ENCODE measurements at places on chromosomes 16 and 17.
A peak's percentile ranks its signal among the peaks of the same experiment; 100 is the strongest.

DNA sequence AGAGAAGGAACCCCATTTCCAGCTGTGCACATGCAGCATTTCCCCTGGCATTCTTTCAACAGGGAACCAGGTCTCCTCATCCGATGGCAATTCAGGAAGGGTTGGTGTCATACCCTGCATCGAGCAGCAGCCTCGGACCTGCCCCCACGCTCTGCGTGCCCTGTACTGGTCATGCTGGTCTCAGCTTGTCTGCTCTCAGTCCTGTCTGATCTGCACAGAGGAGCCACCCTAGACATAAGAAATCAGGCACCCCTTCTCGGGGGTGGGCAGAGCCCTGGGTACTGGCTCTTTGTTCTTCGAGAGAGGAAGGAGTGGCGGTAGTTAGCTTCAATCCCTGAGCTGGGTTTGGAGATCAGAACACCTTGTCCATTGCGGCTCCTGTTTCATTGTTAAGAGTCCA is 162.0 kb upstream of the RPH3AL start:
- no peak for DNase-seq

DNA sequence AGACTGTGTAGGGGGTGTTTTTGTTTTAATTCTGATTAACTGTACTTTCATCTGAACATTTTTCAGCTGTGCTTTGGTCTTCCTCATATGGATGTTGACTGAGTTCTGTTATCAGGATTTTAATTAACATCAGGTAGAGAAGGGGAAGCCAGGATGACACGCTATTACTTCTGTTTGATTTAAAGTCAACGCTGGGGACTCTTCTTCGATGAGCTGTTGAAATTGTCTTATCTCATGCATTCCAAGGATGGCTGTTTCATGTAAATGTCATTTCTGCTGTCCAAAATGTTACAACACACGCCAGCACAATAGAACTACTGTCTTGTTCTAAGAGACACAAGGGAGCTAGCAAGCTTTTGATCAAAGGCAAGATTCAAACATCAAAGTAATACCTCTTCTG is 263.3 kb upstream of the CDH5 start:
- no peak for DNase-seq

GRCh38 chr17:19664136-19664820 is 15.7 kb downstream of the ALDH3A2 start:
- peak; percentile 50 for DNase-seq

GRCh38 chr16:4692460-4693295 is 684 bp upstream of the NUDT16L1 start:
- DNase-seq = no peak

- no peak for DNase-seq
Measured at GRCh38 chr17:27974531-27975145, 67.8 kb upstream of the NLK start.

DNA sequence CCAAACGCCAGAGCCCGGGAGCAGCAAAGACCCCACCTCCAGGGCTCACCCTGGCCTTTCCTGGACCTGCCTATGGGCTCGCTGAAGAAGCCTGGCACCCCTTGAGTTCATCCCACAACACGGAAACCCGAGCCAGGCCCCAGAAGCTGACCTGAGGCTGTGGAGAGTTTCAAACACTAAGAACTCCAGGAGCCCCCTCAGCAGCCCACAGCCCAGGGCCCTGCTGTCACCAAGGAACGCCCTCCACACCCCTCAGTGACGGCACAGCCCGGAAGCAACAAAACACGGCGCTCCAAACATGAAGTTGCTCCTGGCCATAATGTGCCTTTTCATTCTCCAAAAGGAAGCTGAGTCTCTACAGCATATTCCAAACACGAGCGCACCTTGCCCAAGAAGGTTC is 9.2 kb downstream of the SLC38A10 start:
- DNase-seq = no peak

GRCh38 chr17:6639586-6640535 is 650 bp downstream of the KIAA0753 start:
- peak; percentile 50 for DNase-seq

DNA sequence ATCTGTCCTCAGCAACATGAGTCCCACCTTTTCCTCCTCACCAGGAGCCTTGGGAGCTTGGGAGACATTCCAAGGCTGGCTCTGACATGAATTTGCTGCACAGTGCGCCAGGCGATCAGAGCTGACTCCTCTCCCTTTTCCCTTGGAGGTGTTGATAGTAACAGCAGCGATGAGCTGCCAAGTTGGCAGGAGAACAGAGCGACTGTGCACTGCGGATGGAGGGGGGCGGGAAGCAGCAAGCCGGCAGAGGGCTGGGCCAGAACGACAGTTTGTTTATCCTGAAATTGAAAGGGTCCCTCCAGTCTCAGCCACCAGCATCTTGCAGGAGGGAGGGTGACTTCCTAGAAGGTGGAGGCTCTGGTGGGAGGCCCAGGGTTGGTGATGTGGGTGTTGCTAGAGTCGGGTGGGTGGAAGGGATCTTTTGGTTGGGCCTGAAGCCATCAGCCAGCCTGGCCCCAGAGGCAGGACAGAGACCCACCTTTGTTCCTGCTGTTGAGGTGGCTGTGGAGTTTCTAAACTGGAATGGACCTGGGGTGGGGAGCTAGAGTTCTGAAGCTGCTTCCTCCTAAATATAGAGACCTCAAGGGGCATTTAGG is 22.5 kb upstream of the DYNLL2 start:
- peak; percentile 69 for DNase-seq

GRCh38 chr17:3773511-3773910 is 27.5 kb downstream of the ITGAE start:
- no peak for DNase-seq

- no peak for DNase-seq
Measured at GRCh38 chr17:58615768-58616659, 75.8 kb downstream of the TEX14 start.

DNA sequence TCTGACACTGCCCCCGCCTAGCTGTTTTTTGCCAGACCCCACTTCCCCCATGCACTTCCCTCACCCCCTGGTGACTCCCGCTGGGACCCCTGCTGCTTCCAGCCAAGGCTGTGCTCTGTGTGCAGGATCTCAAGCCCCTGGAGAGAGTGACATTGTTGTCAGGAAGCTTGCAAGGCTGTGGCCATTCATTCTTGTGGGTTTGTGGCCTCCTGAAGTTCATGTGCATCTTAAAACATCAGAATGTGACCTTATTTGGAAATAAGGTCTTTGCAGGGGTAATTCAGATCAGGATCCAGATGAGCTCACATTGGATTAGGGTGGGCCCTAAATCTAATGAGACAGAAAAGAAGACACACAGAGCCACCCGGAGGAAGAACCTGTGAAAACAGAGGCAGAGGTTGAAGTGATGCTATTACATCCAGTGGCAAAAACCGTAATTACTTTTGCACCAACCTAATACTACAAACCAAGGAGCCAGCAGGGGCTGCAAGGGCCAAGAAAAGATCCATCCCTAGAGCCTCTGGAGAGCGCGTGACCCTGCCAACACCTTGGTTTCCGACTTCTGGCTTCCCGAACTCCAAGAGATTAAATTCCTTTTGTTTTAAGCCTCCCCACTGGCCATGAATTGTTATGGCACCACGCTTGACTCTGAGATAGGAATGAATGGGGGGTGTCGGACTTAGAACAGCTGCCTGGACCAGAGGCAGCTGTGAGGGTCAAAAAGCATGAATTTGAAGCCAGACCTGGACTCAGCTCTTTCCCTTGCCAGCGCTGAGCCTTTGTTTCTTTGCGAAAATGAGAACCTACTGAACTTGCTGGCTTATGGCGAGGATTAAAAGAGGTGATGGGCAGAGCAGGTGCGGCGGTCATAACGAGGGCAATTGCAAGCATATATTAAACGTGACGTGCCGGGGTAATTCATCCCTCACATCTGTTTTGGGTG is 75.5 kb downstream of the BMERB1 start:
- DNase-seq = no peak

- DNase-seq = peak; percentile 55
Measured at GRCh38 chr16:88454523-88454947, 1.5 kb downstream of the ZFPM1 start.

DNA sequence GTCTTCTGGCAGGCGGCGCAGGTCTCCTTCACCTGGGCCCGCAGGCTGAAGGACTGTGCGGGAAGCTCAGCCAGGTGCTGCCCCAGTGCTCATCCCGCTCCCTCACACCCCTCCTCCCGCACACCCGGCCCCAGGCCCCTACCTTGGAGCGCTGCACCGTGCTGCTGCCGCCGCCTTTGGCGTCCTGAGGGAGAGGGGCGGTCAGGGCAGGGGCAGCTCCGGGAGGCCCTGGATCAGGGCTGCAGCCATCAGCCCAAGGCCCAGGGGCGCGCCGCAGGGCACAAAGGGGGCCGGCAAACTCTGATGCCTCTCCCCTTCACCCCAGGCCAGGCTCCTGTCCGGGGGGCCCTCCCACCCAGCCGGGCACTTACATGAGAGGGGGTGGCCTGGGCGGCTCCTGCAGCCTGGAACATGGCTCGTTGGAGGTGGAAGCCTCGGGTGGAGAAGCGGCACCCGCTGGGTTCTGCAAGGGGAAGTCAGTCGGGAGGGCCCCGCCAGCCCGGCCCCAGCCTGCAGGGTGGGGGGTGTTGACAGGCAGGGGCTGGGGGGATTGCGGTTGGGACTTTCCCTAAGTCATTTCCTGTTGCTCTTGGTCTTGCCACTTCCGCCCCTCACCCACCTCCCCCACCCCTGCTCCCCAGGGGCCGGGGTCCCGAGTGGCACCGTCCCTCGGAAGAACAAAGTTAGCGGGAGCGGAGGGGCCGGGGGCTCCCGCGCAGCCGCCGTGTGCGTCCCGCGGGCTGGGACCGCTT is 863 bp downstream of the LIMD2 start:
- peak; percentile 73 for DNase-seq

DNA sequence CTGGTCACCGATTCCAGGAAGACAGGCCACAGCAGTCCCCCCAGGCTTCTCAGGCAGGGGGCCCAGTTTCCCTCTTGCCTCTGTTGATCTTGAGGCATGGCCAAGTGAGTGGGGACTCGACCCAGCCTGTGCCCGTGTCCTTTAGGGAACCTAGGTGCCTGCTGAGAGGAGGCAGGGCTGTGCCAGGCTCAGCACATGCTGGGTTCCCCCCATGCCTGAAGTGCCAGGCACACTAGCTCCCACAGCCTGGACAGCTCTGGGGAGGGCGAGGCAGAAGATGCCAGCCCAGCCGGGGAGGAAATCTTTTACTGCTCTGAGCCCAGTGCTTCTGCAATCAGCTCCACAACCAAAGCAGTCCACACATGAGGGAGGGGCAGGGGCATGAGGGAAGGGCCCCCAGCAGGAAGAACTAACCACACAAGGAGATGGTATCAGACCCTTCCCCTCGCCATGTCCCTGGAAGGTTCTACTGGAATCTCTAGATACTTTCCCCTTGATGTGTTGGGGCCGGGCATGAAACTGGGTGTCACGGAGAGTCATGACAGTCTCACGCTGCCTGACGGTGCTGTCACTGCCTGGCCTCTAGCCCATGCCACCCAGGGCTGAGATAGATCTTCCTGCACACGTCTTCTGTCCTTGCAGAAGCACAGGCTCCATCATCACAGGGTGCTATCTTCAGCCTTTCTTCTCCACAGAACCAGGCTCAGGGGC is 25.5 kb downstream of the MYO18A start:
- peak; percentile 59 for DNase-seq

DNA sequence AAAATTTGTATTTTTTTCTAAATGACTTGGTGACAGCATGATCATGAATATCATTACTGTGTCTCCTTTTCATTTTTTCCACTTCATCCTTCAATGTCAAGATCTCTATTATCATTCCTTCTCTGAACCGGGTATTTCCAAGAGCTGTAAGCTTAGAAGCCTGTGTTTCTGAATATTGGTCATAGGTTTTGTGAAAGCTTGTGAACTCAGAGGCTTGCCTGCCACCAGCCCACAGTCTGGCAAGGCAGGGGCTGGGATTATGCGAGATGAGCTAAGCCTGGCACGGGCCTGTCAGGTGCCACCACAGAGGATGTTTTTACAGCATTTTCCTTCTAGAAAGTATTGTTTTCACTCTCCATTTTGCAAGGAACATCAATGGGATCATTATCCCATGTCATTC is 92.8 kb downstream of the MYH10 start:
- no peak for DNase-seq

GRCh38 chr17:42843358-42843934 is 934 bp upstream of the AOC2 start:
- DNase-seq = no peak

- no peak for DNase-seq
Measured at GRCh38 chr17:17785407-17785806, 51.4 kb downstream of the SREBF1 start.

- no peak for DNase-seq
Measured at GRCh38 chr17:63364387-63364786, 81.7 kb downstream of the CYB561 start.

- DNase-seq = no peak
Measured at GRCh38 chr16:15034266-15035162, 21.4 kb downstream of the NTAN1 start.

DNA sequence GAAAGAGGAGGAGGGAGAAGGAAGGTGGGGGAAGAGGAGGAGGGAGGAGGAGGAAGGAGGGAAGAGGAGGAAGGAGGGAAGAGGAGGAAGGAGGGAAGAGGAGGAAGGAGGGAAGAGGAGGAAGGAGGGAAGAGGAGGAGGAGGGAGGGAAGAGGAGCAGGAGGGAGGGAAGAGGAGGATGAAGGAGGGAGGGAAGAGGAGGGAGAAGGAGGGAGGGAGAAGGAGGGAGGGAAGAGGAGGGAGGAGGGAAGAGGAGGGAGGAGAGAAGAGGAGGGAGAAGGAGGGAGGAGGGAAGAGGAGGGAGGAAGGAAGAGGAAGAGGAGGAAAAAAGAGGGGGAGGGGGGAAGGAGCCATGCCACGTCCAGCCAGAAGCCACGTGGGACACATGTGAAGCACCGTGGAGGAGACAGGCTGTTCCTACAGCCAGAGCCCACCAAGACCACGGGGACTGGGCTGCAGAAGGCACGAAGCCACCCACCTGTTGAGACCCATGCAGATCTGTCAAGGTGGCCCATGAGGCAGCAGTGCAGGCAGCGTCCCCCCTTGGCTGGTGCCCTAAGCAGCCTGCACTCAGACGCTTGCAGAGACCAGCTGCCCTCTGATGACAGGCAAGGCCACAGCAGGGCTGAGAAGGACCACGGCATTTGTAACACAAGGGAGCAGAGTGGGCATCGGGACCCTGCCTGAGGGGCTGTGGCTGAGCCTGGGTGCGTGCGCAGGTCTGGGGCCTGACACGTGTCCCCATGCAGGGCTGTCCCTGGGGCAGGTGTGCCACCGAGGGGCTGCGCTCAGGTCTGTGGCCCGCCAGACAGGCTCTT is 10.3 kb downstream of the NDUFAF8 start:
- no peak for DNase-seq

DNA sequence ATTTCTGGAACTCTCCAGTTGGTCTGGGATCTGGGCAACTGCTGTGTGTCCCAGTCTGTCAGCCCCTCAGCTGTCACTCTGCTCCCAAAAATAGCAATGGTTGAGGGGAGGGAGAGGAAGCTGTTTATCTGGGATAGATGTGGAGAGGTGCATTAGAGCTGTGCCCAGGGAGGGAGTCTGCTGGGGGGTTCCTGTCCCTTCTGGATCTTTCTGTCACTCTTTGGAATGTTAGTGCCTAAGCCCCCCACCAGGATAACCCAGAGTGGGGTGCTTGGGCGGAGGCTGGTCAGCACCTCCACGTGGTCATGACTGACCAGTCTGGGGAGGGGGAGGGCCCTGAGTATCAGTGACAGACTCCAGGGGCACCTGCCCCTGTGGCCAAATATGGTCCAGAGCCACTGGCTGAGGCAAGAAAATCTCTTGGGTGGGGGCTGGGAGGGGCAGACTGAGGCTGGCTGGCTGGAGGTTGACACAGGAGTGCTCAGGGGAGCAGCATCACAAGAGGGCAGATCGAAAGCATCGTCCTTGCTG is at the start of gene UNC45B:
TSS of gene UNC45B (plus strand) at position 443 of the 531 bp plus-strand sequence. CDS start 447 bp downstream, outside the sequence.
- peak; percentile 59 for DNase-seq

- no peak for DNase-seq
Measured at GRCh38 chr16:56108056-56108471, 83.2 kb upstream of the GNAO1 start.

GRCh38 chr16:73993878-73994277 is 302.7 kb upstream of the PSMD7 start:
- no peak for DNase-seq

GRCh38 chr16:47250983-47251382 is 107.2 kb upstream of the NETO2 start:
- no peak for DNase-seq
